ENCODE measurements at places on chromosomes 5 and 9.

DNA sequence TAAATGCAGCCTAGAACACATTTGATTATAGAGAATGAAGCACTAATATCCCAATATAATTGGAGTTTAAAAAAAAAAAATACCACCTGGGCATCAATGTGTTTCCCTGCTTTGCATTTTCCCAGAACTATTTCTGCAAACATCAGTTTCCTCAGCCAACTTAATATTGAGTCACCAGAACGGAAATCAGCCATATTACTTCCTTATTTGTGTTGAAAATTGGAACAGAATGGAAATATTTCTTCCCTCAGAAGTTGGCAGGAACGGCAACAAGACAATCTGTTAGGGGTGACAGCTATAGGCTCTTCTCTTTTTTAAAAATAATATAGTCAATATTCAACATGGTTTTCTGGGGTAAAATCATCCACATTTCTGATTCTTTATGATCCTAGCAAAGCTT, 4.0 kb downstream of the MFAP3 start:
- DNase-seq, result no peak

DNA sequence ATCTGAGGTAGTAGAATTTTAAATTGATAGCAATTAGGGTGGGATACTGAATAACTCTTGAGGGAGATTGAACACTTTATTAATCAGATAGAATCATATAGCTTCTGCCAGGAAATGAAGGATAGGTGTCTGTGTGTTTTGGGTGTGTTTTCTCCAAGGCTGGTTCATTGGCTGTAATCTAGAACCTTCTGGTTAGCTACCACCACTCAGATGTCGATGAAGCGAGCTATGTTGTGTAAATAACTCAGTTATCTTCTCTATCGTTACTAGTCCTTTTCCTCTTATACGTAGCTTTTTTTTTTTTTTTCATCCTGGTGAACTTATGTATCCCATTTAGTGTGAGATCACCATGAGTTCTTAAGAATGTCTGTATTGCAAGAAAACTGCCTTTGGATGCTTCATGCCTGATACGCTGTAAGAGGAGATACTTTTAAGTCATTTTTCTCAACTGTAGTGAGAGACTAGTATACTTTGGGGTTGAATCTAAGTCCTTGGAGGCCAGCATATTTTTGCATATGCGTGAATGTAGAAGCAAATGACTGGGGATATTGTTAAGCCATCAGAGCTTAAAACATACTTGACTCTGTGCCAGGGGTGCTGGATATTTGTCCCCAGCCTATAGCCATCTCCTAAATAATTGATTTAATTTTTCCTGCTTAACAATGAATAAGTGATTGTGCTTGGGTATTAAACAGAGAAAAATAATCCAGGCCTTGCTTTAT, 2.1 kb downstream of the TNFAIP8 start:
- no peak for DNase-seq

- DNase-seq, result no peak
These were observed 35.6 kb downstream of the SKIC3 start for GRCh38 chr5:95519151-95519550.

- DNase-seq, result no peak
These were observed 41.9 kb downstream of the SLC22A5 start for GRCh38 chr5:132411304-132412013.

- no peak for DNase-seq
These were observed 38.8 kb downstream of the NTNG2 start for GRCh38 chr9:132200706-132201105.

GRCh38 chr5:14908172-14908571, 36.6 kb upstream of the ANKH start:
- DNase-seq, result no peak

- no peak for DNase-seq
These were observed 4.5 kb downstream of the NFIB start for GRCh38 chr9:14309403-14309802.

DNA sequence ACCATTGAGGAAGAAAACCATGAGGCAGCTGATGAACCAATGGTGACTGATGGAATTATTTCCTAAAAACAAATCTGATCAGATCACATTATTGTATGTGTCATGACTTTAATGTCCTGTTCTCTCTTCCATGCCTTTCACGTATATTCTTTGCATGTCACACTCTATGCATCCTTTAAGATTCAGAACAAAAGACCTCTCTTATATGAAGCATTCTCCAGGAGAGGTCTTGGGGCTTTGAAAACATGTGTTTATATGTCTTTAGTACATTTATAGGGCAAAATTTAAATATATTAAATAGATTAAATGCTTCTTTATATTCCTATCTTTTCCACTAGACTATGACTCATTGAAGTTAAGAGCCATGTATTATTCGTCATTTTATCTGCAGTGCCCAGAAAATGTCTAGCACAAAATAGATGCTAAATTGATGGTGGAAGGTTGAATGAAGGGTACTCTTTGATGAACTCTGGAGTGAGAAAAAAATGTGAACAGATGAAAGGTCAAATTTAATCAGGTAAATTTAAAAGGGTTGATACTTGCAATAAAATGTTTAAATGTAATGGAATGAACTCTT, 196.3 kb downstream of the PSAT1 start:
- no peak for DNase-seq

GRCh38 chr9:76570826-76571225, 111.8 kb downstream of the GCNT1 start:
- no peak for DNase-seq

DNA sequence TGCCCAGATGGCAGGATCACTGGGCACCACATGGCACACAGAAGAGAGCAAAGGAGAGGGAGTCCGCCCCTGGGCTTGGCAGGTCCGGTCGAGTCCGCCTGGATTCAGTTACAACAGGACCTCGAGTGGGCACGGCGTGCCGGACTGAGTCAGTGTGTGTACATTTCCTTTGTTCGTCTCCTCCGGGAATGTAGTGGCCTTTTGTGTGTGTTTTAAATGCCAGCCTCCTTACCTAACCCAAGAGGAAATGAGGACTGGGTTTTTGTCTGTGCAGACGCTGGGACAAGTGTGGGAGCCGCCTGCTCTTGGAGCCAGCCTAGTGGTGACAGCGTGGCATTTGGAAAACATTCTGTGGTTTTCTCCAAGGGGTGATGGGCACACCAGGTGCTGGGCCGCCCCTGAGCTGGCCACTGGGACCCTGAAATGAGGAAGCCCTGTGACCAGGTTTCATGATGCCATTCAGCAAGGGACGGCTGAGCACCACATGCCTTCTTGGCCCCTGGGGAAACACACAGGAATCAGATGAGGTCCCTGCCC, 9.6 kb downstream of the NEK6 start:
- DNase-seq, result no peak

DNA sequence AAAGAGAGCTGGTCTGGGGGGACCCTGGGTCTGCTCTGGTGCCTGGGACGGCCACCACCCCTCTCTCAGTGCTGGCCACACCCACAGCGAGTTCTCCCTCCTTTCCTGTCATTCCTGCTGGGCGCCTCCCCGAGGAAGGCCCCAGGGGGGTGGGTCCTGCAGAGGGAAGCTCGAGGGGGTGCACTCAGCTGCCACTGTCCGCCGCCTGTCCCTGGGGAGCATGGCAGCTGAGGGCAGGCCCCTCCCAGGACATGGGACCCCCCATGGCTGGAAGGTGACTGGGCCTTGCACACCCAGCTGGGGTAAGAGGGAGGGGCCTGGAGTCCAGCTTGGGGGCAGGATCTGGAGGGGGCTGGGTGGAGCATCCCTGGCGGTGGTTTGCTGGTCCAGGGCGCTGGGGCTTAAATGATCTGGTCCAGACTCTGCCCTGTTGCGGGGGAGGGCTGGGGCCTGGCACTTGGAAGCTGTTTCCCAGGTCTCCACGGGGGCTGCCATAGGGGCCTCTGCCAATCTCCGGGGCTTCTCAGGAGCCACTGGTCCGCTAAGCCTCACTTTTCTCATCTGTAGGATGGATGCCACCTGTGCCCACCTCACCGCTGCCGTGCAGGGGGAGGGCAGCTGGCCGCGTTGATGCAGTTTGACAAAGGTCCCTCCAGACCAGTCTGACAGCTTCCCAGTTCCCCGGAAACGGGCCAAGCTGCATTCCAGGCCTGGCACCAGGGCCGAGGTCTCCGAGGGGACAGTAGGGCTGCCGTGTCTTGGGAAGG, 6.0 kb upstream of the SLC2A6 start:
- no peak for DNase-seq

DNA sequence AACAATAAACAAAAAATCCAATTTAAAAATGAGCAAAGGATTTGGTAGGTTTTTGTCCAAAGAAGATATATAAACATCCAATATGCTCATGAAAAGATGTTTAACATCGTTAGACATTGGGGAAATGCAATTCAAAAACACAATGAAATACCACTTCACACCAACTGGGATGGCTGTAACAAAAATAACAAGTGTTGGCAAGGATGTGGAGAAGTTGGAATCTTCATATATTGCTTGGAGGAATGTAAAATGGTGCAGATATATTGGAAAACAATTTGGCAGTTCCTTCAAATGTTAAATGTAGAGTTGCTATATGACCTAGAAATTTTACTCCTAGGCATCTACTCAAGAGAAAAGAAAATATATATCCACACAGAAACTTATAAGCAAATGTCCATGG, 224.3 kb downstream of the AUH start:
- DNase-seq, result no peak

DNA sequence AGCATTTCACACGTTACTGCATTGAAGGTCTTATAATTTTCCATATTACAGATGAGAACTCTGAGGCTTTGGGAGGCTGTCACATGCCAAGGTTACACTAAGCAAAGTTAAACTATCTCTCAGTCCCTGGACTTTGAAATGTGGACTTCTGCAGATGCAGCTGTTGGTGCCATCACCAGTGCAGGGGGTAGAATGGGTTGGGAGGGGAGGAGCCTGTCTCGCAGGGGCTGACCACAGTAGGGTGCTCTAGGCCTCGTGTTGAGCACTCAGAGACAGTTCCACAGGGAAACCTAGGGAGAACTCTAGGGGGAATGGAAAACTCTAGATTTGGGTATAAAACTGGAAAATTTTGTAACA, 220.9 kb downstream of the MAPKAP1 start:
- DNase-seq, result no peak

- no peak for DNase-seq
These were observed 48.8 kb downstream of the FANCC start for GRCh38 chr9:95268681-95269080.

- no peak for DNase-seq
These were observed 9.6 kb upstream of the CCDC171 start for GRCh38 chr9:15543047-15543813.

DNA sequence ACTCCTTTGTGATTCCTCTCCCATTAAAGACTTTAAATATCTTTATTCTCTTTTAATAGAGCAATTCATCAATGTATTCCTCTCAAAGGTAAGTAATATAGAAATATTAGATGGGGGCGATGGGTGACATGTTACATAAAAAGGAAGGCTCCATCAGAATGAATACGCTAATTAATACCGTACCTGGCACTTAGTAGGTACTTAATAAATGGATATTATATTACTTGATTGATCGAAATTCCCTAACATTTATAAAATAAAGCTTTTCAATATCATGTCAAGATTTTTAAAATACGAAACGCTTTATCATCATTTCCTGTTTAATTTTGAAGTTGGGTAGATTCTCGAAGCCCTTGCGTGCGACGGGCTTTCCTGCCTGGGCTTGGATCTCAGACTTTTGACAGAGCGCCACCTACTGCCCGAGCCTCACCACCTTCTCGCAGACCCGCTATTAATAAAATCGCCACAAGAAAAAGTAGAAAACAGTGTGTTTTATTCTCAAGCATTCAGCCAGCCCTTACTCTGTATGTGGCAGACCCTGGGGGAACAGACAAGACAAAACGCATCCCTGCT, 99.4 kb downstream of the C5orf15 start:
- DNase-seq, result peak; percentile 77

- no peak for DNase-seq
These were observed 70.6 kb upstream of the PCSK1 start for GRCh38 chr5:96503501-96504236.

DNA sequence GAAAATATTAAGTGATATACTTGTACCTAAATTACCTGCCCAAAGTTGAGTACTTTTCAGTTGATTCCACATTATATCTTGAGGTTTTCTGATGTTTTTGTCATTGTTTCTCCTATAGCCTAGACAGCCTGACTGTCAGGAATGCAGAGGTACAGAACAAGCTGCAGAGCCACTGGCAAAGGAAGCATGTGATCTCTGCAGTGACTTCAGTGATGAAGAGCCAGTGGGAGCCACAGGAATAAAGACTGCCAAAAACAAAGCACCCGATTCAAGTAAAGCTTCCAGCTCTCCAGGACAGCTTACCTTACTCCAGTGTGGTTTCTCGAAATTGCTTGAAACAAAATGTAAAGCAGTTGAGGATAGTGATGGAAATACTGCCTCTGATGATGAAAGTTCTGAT, 96.3 kb downstream of the ERCC6L2 start:
- no peak for DNase-seq

DNA sequence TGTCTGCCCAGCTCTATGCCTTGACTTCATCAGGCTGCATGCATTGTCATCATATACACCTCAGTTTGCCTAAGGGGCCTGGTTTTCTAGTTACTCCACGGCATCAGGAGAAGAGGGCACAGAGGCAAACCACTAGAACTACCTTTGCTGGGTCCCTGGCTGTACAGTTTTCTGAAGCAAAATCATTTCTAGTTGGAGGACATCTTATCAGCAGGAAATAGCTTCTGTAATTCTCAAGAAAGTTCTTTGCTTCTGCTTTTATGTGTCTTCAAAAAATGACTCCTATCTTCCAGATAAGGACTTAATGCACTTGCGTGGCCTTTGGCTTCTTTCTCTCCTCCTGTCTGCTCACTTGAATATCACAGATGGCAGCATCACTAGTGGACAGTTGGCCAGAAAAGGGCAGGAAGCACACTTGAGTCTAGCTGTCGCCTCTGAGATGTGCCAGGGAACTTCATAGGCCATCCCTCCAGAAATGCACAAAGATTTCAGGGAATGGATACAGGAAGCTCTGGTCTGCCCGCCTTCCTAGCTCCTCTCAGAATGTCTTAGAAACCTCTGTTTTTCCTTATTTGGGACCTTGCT, 22.4 kb upstream of the LTC4S start:
- DNase-seq, result no peak

DNA sequence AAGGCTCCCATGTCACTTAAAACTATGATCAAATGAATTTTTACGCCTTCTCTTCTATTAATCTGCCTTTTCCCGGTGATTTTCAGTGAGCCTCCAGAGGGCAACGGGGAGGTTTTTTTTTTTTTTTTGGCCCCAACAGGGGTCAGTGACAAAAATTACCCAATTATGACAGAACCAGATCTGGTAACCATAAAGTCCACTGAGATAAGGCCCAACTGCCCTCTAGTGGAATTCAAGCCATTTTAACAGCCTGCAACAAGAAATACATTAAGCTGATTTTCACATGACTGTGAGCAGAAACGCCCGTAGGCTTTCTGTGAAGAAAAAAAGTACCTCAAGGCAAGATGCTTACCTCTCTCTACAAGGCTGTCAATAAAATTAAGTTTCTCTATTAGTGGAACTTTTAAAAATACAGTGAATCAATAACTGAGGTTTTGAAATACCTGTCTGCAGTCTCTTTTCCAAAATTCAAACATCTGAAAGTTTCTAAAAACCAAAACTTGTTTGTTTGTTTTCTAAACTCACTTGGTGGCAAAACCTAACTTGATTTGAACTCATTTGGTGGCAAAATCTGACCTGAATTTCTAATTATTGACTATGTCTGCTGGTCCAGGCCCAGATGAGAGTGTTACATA, 49.7 kb upstream of the FST start:
- DNase-seq, result no peak

All from GM10248 (cell line).